ENCODE measurements at places on chromosomes 1 and 21.

GRCh38 chr21:15976807-15977206 is 247.0 kb downstream of the USP25 start:
- no peak for DNase-seq

DNA sequence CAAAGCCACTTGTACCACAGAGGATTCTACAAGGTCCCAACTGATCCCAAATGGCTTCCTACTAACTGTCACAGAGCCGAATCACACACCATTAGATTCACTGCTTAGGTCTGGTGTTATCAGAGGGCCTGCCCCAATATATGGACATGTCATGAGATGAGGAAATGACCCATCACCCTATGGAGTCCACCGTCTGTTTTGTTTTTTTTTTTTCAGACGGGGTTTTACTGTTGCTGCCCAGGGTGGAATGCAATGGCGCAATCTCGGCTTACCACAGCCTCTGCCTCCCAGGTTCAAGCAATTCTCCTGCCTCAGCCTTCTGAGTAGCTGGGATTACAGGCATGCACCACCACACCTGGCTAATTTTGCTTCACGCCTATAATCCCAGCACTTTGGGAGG is 83.8 kb upstream of the ETS2 start:
- DNase-seq = no peak

GRCh38 chr1:61220536-61220935 is 138.2 kb downstream of the NFIA start:
- no peak for DNase-seq

DNA sequence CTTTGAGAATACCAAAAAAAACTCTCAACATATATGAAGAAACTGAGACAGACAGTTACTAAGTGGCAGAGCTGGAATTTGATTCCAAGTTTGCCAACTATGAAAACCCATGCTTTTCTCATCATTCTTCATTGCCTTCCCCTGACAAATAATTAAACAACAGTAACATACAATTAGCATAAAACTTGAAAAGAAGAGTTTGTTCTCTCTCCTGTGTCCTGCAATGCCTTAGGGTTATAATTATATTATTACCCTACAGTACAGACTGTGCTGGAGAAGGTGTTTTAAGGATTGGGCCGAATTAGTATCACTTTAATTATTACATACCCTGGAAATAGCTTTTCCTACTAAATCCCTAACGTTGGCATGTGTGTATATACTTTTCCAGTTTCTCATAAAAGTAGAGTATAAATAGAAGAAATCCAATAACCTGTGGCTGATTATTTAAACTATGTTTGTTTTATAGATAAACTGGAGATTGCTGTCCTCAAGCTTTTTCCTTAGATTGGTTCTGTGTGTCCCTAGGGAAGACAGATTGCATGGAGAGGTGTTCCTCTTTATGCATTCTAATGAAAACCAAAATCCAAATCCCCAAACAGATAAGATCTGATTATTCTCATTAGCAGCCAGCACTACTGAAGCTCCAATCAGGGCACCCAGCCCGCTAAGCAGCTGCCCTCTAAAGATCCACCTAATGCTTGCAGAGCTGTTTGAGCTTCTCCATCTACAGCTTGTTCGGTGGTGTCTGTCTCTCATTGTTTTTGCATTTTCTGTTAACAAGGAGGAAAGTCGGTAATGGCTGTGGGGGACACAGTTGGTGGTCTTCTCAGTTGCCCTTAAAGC is 156.3 kb downstream of the TM2D1 start:
- no peak for DNase-seq

DNA sequence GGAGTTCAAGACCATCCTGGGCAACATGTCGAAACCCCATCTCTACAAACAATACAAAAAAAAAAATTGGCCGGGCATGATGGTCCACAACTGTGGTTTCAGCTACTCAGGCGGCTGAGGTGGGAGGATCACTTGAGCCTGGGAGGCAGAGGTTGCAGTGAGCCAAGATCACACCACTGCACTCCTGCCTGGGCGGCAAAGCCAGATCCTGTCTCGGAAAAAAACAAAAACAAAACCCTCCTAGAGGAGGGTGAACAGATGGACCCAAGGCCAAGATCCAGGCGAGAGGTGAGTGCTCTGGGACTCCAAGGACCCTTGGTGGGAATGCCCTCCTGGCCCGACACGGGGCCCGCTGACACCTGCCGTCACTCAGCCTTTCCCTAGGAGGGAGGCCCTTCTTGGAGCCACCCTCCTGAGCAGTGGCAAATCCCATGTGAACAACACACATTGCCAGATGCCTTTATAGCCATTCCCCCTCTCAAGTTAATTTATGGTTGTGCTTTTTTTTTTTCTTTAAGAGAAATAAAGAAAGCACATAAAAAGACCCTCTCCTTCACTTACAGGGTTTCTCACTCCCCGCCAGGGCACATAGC is 380 bp downstream of the TFF2 start:
- no peak for DNase-seq

DNA sequence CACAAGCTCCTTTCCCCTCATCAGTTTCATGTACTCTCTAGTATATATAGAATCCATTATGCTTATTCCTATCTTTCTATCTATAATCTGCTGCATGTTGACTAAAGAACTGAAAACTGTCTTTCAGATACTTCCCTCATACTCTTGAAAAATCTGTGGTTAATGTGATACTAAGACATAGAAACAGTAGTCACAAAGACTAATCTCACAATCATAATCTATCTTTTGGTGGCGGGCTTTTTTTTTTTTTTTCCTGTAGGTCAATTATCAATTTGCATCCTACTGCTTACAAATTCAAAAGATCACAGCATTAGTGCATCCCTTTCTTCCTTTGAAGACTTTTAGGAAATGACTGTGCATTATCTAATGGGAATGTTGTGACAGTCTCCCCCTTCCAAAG is 4.7 kb downstream of the UBR4 start:
- DNase-seq = no peak

DNA sequence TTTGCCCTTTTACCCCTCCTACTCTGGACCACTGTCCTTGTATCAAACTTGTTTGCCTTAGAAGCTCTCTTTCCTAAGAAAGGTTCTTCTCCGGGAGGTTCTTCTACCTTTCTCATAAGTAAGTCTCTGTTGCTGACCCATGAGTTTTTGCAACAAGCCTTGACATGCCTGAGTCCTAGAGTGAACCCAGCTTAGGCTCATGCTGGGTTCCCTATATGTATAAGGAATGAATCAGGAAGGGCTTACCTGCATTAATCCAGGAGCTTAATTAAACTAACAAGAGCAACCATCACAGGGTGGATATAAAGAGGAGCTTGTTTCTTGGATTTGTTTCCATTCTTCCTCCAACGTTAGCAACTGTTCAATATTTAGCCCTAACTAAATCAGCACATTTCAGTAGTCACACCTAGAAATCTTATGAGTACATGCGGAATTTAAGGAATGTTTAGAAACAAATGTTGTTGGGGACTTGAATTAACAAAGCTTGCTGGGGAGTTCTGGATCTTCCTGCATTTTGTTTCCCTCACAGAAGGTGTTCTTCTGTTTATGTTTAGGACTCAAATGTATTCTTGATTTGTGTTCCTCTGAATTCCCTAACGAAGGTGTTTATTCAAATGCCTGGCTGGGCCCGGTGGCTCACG is 64.3 kb upstream of the RAB3GAP2 start:
- no peak for DNase-seq

Measured in stimulated activated CD4-positive, alpha-beta T cell treated with anti-CD3 and anti-CD28 coated beads, Interleukin-2, amount 100 ng/mL, for 24 hours (primary cell).